ENCODE measurements at places on chromosomes 3 and 15. TPM values are rescaled to one million over a fixed set of nuclear protein-coding genes. Genes with fewer than 3 reads are reported as not detected.

The CLRN1 gene
- total RNA-seq, result not detected

The DPPA2 gene
- total RNA-seq, result not detected

The CLDN18 gene
- total RNA-seq, result not detected

The SLCO2A1 gene
- total RNA-seq, result 6.1 TPM

The CHRNA7 gene
- 0.36 TPM for total RNA-seq

- no peak for DNase-seq
Observed at GRCh38 chr3:110106805-110107204, 769.5 kb upstream of the DPPA4 start.

GRCh38 chr3:183460081-183461055, 31.9 kb upstream of the MCF2L2 start:
- DNase-seq, result no peak

DNA sequence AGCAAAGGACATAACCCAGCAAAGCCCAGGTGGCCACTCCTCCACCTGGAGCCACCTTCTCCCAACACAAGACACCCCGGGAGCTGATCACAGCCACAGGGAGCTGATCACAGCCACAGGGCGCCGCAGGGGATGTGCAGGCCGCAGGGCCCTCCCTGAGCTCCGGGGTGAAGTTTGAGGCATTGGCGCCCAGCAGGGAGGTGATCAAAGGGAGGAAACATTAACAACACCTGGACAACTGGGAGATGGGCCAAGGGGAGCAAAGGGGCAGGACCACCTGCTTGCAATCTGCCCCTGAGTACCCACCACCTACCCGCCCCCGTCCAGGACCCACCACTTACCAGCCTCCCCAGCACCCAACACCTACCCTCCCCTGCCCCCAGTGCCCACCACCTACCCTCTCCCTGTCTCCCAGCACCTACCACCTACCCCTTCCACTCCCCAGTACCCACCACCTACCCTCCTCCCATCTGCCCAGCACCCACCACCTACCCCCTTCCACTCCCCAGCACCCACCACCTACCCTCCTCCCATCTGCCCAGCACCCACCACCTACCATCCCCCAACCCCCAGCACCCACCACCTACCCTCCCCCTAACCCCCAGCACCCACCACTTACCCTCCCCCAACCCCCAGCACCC, 2.4 kb downstream of the UROC1 start:
- no peak for DNase-seq

- no peak for DNase-seq
Observed at GRCh38 chr3:10085738-10086137, 22.3 kb downstream of the FANCD2OS start.

GRCh38 chr3:194572143-194572789, 61.0 kb downstream of the TMEM44 start:
- peak; percentile 67 for DNase-seq

DNA sequence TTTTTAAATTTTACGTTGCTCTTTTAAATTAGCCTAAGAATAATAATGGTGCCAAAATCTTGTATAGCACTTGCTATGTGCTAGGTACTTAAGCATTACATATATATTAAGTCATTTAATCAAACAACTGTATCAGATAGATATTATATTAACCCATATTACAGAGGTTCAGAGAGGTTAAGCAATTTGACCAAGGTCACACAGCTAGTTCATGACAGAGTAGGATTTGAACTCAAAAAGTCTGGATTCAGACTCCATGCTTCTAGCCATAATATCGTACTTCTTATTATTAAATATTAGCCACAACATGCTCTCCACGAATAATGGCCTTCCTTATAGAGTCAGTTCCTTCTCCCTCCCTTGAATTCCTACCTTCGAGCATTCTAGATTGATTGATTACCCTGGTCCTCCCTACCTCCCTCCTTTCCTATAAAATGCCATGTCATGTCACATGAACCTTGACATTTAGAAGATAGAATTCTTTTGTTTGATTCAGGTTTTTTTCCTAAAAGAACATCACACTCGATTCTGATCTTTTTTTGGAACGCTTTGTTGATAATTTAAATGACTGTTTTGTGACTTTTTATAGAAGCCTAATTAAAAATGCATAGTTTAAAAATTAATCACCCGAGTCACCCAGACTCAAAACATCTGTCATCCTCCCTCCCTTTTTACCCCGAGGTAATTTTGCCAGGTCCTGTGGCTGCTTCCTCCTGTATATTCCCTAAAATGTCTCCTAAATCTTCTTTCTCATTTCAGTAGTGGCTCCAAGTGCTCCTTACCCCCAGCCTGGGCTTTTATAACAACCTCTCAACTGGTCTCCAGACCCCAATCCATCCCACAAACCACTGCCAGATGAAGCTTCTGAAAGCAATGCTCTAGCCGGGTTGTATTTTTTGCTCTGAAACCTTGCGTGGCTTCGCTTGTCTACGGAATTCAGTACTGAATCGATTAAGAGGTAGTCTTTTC, 8.5 kb upstream of the PSMD6 start:
- DNase-seq, result no peak

GRCh38 chr15:33068007-33068481, 126.5 kb downstream of the FMN1 start:
- no peak for DNase-seq

- no peak for DNase-seq
Observed at GRCh38 chr3:10546820-10547263, 41.5 kb upstream of the ATP2B2 start.

- no peak for DNase-seq
Observed at GRCh38 chr3:46398186-46398955, 8.5 kb downstream of the CCR5AS start.

- no peak for DNase-seq
Observed at GRCh38 chr15:90322538-90322937, 29.5 kb upstream of the ZNF774 start.

- no peak for DNase-seq
Observed at GRCh38 chr15:35321926-35322325, 224.0 kb downstream of the DPH6 start.

- DNase-seq, result no peak
Observed at GRCh38 chr3:99505200-99505599, 133.2 kb upstream of the COL8A1 start.
